ENCODE measurements at places on chromosomes 11 and 22.

DNA sequence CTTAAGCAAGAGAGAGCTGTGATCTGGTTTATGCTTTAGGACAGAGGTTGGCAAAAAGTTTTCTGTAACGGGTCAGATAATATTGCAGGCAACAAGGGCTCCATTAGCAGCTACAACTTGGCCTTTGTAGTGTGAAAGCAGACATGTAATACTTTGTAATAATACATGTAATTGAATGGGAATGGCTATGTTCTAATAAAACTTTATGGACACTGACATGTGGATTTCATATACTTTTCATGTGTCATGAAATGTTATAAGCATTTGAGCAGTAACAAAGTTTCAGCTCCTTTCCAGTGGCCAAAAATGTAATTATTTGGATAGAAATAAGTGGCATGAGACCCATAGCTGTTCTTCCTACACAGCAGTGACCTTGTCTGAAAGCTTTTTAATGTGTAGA lies 3.1 kb downstream of the DYNC2H1 start:
- H3K4me3 ChIP-seq = no peak overlapping the region
- no peak for DNase-seq
- no peak overlapping the region for H3K27ac ChIP-seq
- H3K27me3 ChIP-seq = no peaks in the 10 kb centered on the region
- H3K36me3 ChIP-seq = no peaks in the 10 kb centered on the region

GRCh38 chr11:61603667-61604066 lies 22.8 kb upstream of the SYT7 start:
- H3K27me3 ChIP-seq = peaks cover 11% of the 10 kb centered on the region
- no peak overlapping the region for H3K4me3 ChIP-seq
- no peaks in the 10 kb centered on the region for H3K36me3 ChIP-seq
- no peak for DNase-seq
- H3K27ac ChIP-seq = no peak overlapping the region

DNA sequence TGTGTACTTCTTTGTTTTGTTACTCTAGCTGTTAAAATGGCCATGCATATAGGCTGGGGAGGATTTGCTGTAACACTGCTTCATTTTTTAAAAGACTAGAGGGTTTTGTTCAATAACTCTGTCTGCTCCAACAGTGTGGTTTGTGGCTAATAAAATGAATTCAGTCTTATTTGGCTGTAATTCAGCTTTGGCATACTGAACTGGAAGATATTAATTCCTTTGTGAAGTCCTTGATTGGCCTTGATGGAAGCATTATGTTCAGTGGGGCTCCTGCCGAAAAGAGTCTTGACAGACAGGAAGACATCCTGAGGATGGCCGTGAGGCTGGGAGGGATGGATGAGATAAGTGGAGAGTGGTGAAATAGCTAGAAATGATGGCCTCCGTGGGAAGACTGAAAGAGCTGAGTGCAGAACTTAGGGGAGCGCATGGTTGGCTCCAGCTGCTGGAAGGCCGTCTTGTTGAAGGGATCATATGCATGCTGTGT lies 44.8 kb upstream of the MYO18B start:
- H3K27ac ChIP-seq = no peak overlapping the region
- H3K36me3 ChIP-seq = no peaks in the 10 kb centered on the region

- H3K4me1 ChIP-seq = no peaks in the 10 kb centered on the region
- no peaks in the 10 kb centered on the region for H3K36me3 ChIP-seq
- no peak for DNase-seq
- H3K4me3 ChIP-seq = no peak overlapping the region
- no peaks in the 10 kb centered on the region for H3K27me3 ChIP-seq
Observed at GRCh38 chr11:111006227-111006626, 239.3 kb upstream of the POU2AF2 start.

DNA sequence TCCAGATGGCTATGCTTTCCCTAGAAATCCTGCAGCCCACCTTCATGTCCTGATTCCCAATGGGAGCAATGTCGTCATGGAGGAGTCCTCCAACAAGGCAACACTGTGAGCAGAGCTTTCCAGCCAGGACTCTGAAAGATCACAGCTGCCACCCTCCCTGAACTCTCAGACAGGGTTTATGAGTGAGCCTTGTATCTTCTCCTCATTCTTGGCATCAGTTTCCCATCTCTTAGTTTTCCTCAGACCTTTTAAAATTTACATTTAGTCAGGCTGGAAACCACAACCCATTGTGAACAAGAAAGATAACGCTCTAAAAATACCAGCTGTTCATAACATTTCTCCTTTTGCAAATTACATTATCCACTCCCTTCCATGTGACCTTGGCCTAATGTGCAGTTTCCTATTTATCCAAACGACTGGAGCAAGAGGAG lies 15.6 kb upstream of the LYVE1 start:
- H3K27me3 ChIP-seq = no peaks in the 10 kb centered on the region
- no peaks in the 10 kb centered on the region for H3K4me1 ChIP-seq
- H3K36me3 ChIP-seq = no peaks in the 10 kb centered on the region
- no peak overlapping the region for H3K4me3 ChIP-seq
- H3K27ac ChIP-seq = peak overlapping the region; percentile 14

GRCh38 chr11:504053-504993 lies 2.7 kb downstream of the RNH1 start:
- no peaks in the 10 kb centered on the region for H3K36me3 ChIP-seq
- DNase-seq = peak; percentile 48
- peak overlapping the region; percentile 97 for H3K27ac ChIP-seq
- H3K27me3 ChIP-seq = no peaks in the 10 kb centered on the region

DNA sequence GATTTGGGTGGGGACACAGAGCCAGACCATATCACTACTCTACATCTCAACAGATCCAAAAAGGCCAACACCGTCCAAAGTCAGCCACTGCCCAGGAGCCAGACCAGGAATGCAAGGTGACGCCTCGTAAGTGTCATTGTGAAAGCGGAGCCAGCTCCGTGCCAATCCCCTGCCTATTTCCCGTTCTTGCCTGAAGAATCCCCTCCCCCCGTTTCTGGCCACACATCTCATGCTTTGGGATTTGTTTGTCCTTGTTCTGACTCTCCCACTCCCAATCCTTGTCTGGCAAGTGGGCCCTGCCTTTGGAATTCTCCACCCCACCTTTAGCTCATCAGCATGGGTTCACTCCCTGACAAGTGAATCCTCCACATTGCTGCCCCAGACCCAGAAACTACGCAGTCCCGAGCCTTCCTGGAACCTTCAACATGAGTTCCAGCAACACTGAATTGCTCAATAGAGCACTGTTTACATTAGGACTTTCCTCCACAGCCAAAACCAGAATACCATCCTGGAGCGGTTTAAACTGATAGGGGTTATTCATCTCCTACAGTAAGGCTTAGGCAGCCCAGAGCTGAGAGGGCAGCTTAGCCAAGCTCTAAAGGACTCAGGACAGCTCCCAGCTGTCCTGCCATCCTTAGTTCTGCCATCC lies 6.0 kb upstream of the SLC35C1 start:
- H3K27ac ChIP-seq = no peak overlapping the region
- no peak overlapping the region for H3K4me3 ChIP-seq
- no peak for DNase-seq
- no peaks in the 10 kb centered on the region for H3K36me3 ChIP-seq
- peaks cover 7% of the 10 kb centered on the region for H3K4me1 ChIP-seq
- H3K27me3 ChIP-seq = no peaks in the 10 kb centered on the region

GRCh38 chr22:32354360-32355351 lies 3.0 kb upstream of the RFPL3 start:
- H3K27ac ChIP-seq = no peak overlapping the region
- no peak for DNase-seq
- no peak overlapping the region for H3K4me3 ChIP-seq

DNA sequence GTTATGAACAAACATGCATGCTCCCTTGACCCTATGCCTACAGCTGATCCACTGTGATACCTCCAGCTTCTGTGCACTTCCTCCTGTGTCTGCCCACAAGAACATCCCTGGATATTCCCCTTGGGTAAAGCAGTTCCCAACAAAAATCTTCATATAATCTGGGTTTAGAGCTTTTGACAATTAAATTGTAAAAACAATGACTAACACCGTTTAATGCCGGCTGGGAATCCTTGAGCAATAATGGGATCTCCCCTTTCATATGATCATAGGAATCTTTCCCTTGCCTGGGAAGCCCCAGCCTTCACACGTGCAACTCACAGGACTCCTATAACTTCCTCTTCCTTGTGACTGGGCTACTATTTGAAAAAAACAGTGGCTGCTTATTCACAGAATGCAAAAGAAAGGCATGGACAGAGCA lies 6.3 kb upstream of the ZC3H12C start:
- peaks cover 21% of the 10 kb centered on the region for H3K4me1 ChIP-seq
- H3K36me3 ChIP-seq = no peaks in the 10 kb centered on the region
- H3K27ac ChIP-seq = no peak overlapping the region

GRCh38 chr22:27223317-27224177 lies 566.2 kb downstream of the MIAT start:
- H3K4me3 ChIP-seq = no peak overlapping the region
- no peak for DNase-seq
- no peak overlapping the region for H3K27ac ChIP-seq
- no peaks in the 10 kb centered on the region for H3K27me3 ChIP-seq
- H3K36me3 ChIP-seq = no peaks in the 10 kb centered on the region
- no peaks in the 10 kb centered on the region for H3K4me1 ChIP-seq

DNA sequence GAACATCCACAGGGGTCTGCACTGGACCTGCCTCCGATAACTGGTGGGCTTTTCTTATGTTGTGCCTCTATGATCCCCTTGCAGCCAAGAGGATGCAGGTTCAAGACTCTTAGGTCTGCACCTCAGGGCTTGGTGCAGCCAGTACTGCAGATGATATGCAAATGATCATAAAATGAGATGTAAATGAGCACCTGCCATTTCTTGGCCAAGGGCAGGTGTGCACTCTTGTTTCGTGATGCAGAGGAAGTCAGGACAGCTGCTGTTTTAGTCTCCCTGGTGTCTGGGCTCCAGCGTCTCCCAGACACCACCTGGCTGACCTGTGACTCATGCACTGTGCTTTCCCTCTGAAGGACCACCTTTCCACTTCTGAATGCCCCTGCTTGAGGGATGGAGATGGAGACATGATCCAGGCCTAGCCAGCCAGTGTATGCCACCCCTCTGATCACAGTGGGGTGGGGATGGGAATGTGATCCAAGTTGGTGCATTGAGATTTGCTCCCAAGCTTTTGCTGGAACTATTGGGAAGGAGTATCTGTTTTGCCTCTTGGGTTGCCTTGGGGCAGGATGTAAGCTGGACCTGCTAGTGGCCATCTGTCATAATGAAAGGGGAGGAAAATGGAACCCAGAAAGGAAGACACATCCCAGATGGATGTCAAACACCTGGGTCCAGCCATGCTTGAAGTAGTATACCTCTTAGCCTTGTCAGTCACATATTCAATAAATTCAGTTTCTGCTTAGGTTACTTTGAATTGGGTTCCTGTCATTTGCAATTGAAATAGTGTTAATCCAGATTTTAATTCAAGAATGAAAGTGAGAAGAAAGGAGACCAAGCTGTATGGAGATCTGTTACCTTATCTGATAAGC lies 3.3 kb upstream of the KCNJ11 start:
- no peak overlapping the region for H3K4me3 ChIP-seq
- no peak overlapping the region for H3K27ac ChIP-seq
- no peak for DNase-seq
- H3K27me3 ChIP-seq = peaks cover 13% of the 10 kb centered on the region
- no peaks in the 10 kb centered on the region for H3K4me1 ChIP-seq
- no peaks in the 10 kb centered on the region for H3K36me3 ChIP-seq

DNA sequence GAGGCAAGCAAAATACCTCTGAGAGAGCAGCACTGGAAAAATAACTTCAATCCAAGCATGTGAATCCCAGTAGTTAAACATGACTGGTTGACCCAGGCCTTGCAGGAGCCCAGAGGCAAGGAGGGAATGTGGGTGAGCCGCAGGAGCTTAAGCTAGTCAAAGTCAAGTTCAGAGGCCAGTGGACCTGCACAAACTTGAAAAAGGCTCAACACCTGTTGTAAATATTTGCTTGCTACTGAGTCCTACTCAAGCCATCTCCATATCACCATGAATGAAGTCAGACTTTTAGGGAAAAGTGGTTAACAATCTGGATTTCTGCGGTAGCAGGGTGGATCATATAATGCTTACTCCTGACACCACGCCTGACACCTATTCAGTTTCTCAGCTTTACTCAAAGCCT lies 4.8 kb upstream of the CAT start:
- H3K27me3 ChIP-seq = no peaks in the 10 kb centered on the region
- H3K27ac ChIP-seq = no peak overlapping the region
- H3K4me3 ChIP-seq = no peak overlapping the region
- no peaks in the 10 kb centered on the region for H3K36me3 ChIP-seq

- H3K4me3 ChIP-seq = no peak overlapping the region
- no peaks in the 10 kb centered on the region for H3K27me3 ChIP-seq
- no peaks in the 10 kb centered on the region for H3K36me3 ChIP-seq
- H3K4me1 ChIP-seq = no peaks in the 10 kb centered on the region
Observed at GRCh38 chr11:47383071-47383470, 4.7 kb upstream of the SPI1 start.

GRCh38 chr11:82907371-82907770 lies 5.8 kb downstream of the DDIAS start:
- H3K27me3 ChIP-seq = no peaks in the 10 kb centered on the region
- no peaks in the 10 kb centered on the region for H3K36me3 ChIP-seq
- no peak for DNase-seq
- peaks cover 11% of the 10 kb centered on the region for H3K4me1 ChIP-seq
- H3K4me3 ChIP-seq = no peak overlapping the region

DNA sequence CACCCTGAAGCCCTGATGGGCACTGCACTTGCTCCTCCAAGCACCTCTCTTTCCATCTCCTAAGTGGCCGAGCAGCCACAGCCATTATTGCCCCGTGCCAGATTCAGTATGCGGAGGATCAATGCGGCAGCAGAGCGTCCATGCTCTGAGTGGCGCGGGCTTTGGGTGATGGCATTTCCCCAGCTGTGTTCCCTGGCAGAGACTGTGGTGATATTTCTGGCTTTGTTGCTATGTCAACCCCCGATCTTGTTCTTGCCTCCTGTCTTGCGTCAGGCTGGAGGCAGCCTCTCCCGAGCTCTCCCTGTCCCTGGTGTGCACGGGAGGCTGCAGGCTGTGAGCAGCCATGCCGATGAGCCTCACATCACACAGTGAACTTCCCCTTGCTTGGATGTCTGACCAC lies 1018.6 kb downstream of the TBC1D22A start:
- H3K36me3 ChIP-seq = no peaks in the 10 kb centered on the region
- no peak overlapping the region for H3K4me3 ChIP-seq
- no peaks in the 10 kb centered on the region for H3K27me3 ChIP-seq
- DNase-seq = no peak
- no peaks in the 10 kb centered on the region for H3K4me1 ChIP-seq
- H3K27ac ChIP-seq = no peak overlapping the region

- H3K4me1 ChIP-seq = peaks cover 12% of the 10 kb centered on the region
- peak; percentile 18 for DNase-seq
- no peaks in the 10 kb centered on the region for H3K27me3 ChIP-seq
- peak overlapping the region; percentile 97 for H3K27ac ChIP-seq
Observed at GRCh38 chr11:47553406-47553743, 443 bp upstream of the CELF1 start.

- H3K4me1 ChIP-seq = no peaks in the 10 kb centered on the region
- no peaks in the 10 kb centered on the region for H3K36me3 ChIP-seq
- no peak overlapping the region for H3K27ac ChIP-seq
- no peaks in the 10 kb centered on the region for H3K27me3 ChIP-seq
- no peak overlapping the region for H3K4me3 ChIP-seq
- DNase-seq = no peak
Observed at GRCh38 chr11:6746086-6746618, 25.6 kb downstream of the OR2AG2 start.
